CD4-positive, CD25-positive, alpha-beta regulatory T cell (primary cell): ENCODE measurements at places on chromosomes 1 and 21. TPM values are rescaled to one million over a fixed set of nuclear protein-coding genes. Genes with fewer than 3 reads are reported as not detected.
A peak's percentile ranks its signal among the peaks of the same experiment; 100 is the strongest.

DNA sequence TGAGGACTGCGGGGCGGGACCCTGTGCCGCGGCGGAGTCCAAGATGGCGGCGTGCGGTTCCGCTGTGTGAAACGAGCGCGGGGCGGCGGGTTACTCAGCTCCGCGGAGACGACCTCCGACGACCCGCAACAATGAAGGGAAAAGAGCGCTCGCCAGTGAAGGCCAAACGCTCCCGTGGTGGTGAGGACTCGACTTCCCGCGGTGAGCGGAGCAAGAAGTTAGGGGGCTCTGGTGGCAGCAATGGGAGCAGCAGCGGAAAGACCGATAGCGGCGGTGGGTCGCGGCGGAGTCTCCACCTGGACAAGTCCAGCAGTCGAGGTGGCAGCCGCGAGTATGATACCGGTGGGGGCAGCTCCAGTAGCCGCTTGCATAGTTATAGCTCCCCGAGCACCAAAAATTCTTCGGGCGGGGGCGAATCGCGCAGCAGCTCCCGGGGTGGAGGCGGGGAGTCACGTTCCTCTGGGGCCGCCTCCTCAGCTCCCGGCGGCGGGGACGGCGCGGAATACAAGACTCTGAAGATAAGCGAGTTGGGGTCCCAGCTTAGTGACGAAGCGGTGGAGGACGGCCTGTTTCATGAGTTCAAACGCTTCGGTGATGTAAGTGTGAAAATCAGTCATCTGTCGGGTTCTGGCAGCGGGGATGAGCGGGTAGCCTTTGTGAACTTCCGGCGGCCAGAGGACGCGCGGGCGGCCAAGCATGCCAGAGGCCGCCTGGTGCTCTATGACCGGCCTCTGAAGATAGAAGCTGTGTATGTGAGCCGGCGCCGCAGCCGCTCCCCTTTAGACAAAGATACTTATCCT lies 430 bp downstream of the RBM15 start:
- DNase-seq, result peak; percentile 46

- DNase-seq, result no peak
Observed at GRCh38 chr1:193060406-193060805, 994 bp downstream of the RO60 start.

The GJA9 gene
- total RNA-seq, result not detected

- DNase-seq, result no peak
Observed at GRCh38 chr1:49050041-49050440, 273.4 kb upstream of the BEND5 start.
